ENCODE measurements at places on chromosomes 5 and 9.

- no peak for DNase-seq
Observed at GRCh38 chr9:100561256-100561655, 16.6 kb upstream of the CAVIN4 start.

DNA sequence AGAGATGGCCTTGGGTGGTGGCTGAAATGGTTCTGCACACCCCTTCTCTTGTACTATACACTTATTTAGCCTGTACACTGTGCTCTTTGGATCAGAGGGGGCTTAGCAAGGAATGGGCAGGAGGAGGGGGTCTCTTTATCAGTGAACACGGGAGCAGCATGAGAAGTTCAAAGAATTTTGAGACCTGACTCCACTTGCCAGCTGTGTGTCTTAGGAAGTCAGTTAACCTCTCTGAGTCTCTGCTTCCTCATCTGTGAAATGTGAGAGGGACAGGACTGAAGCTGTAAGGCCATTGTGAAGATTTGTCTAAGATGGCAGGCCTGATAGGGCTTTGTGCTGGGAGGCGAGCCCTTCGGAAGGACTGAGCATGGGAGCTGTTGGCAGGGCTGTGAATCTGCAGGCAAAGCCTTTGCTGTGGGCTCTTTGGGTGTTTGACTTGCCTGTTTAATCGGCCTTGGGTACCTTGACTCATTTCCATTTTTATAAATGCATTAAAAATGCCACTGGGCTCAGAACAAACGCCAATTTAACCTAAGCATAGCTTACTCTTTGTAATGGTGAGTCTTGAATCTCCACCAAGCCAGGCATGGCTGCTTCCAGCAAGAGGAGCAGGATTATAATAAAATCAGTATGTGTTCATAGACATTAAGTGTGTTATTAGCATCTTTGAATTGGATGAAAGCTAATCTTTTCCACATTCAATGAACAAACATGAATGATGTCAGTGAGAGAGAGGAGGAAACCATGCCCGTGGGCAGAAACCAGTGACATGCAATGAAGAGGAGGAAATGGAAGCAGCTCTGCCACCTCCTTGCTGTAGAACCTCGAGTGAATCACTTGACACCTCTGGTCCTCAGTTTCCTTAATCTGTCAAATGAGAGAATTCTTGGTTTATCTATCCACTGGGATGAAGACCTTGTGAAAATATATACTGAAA is 89.4 kb downstream of the MACROH2A1 start:
- DNase-seq: no peak

- no peak for DNase-seq
Observed at GRCh38 chr5:119395080-119395836, 39.4 kb downstream of the TNFAIP8 start.

DNA sequence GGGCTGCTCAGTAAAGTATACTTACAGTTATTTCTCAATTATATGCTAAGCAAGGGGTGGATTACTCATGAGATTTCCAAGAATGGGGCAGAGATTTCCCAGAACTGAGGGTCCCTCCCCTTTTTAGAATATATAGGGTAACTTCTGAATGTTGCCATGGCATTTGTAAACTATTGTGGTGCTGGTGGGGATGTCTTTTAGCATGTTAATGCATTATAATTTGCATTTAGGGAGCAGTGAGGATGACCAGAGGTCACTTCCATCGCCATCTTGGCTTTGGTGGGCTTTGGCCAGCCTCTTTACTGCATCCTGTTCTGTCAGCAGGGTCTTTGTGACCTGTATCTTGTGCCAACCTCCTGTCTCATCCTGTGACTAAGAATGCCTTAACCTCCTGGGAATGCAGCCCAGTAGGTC is 35.5 kb downstream of the TTC1 start:
- DNase-seq: no peak

GRCh38 chr9:116467740-116468351 is 219.3 kb upstream of the TRIM32 start:
- DNase-seq: no peak

DNA sequence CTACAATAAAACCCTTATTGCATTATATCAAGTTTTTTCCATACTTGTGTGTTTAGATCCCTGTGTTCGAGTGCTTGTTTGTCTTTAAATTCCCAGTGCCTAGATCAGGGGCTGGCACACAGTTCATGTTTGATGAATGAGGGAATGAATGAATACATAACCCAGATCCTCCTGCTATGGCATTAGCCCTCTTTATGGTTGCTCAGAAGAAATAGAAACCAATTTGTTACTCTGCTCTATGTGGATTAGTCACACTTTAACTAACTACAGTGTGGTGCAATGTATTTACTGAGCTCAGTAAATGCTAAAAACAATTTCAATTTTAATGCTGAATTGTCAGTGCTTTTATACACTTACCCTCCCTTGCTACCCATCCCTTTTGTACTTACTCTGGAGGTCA is 16.4 kb upstream of the GALNT10 start:
- no peak for DNase-seq

GRCh38 chr5:156096259-156096658 is 230.7 kb upstream of the SGCD start:
- DNase-seq: no peak

DNA sequence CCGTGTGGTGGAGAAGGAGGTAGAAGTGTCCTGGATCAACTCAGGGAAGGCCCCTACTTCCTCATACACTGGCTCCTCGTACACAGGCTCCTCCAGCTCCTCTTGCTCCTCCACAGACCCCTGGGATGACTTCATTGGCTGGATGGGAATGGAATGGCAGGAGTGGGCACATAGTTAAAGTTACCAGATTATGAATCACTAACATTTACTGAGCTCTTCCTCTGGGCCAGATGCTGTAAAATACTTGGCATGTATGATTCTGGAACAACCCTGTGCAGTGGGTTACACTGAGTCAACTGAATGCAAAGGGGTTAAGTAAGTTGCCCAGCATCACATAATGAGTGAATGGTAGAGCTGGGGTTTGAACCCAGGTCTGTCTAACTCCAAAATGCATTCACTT is 3.1 kb upstream of the FCHSD1 start:
- no peak for DNase-seq

DNA sequence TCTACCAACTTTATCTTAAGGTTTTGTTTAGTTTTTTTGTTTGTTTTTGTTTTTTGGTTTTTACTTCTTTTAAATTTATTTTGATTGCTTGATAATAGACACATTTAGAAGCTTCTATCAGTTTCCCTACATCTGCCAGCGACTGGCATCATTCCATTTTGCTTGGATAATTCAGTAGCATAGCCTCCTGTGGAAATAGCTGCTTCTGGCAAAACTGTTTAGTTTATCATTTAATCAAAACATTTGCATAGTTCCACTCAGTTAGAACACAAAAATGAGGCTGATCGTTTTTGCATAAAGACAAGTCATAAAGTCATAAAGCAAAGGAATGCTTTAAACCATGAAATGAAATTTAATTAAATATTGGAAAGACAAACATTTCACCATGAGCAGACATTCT is 133.7 kb upstream of the NFIL3 start:
- no peak for DNase-seq

DNA sequence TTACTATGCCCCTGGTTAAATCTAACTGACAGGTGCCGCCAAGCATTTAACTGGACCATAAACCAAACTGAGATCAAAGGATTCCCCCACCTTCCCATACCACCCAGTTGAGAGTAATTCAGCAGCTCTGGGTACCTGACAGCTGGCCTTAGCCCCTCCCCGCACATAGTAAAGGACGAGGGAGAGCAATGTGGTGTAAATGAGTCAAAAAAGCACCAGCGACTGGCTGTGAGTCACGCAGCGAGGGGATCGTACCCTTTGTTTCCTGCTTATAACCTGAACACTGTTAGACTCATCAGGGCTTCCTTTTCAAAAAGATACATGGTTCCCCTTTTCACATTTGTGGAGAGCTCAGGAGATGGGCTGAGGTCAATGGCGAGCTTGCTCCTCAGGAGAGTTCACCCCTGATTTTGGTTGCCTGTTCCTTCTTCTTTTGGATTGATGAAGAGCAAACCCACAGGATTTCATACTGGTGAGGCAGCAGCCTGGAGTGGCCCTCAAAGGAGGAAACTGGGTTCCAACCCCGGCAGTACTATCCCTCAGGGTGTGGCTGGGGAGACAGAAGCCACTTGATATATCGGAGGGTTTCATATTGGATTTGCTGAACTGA is 71.5 kb downstream of the ANKRD33B start:
- peak; percentile 73 for DNase-seq

DNA sequence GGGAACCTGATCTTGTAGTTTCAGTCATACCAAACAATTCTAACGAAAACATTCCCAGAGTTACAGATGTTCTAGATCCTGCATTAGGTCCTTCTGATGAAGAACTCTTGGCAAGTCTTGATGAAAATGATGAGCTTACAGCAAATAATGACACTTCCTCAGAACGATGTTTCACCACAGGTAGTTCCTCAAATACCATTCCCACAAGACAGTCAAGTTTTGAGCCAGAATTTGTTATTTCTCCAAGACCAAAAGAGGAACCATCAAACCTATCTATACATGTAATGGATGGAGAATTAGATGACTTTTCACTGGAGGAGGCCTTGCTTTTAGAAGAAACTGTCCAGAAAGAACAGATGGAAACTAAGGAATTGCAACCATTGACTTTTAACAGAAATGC is 21.0 kb downstream of the RMI1 start:
- no peak for DNase-seq

DNA sequence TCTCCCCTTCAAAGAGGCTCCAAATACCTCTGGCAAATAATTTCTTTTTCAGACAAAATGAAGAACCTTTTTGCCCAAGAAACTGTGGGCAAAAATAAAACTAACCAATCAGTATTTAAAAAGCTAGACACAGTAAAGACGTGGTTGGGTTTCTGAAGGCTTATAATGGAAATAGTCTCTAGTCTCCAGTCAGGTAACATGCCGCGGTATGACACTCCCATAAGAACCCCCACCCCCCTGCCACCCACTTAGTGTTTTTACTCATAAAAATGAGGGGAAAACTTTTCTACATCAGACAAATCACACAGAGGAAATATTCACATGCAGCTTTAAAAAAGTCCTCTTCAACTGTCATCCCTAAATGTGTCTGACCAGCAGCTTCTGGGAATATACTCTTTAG is 105.3 kb downstream of the THBS4 start:
- DNase-seq: no peak

DNA sequence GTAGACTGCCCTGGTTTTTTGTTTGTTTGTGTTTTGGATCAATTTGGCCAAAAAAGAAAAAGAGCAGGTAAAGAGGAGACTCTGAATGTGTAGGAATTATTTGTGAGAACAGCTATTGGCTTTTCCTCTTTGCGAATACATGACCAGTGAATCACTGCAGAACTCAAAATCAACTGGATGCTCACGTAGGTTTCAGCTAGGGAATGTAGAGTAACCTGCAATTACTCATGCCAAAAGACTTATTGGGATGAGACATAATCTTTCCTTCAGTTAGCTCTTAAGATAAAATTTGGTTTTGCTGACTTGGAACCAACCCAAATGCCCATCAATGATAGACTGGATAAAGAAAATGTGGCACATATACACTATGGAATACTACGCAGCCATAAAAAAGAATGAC is 348.0 kb downstream of the NPR3 start:
- DNase-seq: no peak

GRCh38 chr5:137453483-137454080 is 45.5 kb downstream of the SPOCK1 start:
- no peak for DNase-seq

- DNase-seq: no peak
Observed at GRCh38 chr5:2919310-2920018, 168.0 kb upstream of the IRX2 start.

DNA sequence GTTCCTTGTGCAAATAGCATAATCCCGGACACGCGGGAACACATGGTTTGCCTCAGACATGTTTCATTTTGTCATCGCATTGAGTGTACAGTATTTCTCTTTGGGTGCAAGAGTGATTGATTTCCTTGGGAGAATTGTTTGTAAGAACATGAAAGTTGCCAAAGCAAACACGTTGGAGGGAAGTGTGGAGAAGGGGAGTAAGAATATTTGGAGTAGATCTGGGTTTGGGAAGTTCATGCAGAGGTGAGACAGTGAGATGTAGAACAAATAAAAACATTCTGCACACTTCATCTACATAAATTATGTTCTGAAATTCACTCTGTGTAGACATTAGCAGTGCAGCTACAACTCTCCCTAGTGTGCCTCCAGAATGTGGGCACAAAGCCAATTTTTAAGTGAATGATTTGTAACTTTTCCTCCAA is 24.0 kb downstream of the FOXD1 start:
- no peak for DNase-seq

Measured in germinal center (tissue), 1 donor.